OCI-M1 (cell line): ENCODE measurements at places on chromosomes 16 and 17.
A peak's percentile ranks its signal among the peaks of the same experiment; 100 is the strongest.

- no peak for DNase-seq
Measured at GRCh38 chr17:7551396-7551795, 2.5 kb downstream of the TNFSF12 start.

GRCh38 chr17:80835816-80836657, 155.6 kb upstream of the CHMP6 start:
- no peak for DNase-seq

GRCh38 chr16:8655184-8655717, 19.2 kb upstream of the ABAT start:
- DNase-seq, result peak; percentile 65

DNA sequence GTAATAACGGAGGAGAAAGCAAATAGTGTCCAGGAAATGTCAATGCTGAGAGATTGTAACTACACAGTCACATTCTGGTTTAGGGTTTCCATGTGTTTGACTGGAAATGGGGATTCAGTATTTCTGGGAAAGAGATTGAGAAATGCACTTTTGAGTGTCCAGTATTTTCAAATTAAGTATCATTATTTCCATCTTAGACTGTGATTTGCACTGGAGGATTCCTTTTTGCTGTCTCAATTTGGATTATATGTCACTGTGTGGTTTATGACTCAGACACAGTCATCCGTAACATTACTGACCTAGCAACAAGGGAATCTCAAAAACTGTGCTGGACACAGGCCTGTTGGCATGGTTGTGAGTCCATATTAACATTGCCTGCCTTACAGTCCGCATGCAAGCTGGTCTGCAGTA, 681.4 kb downstream of the CDH11 start:
- DNase-seq, result no peak

- no peak for DNase-seq
Measured at GRCh38 chr16:8649829-8650554, 24.4 kb upstream of the ABAT start.

GRCh38 chr17:57145347-57145746, 60.3 kb downstream of the AKAP1 start:
- DNase-seq, result no peak

DNA sequence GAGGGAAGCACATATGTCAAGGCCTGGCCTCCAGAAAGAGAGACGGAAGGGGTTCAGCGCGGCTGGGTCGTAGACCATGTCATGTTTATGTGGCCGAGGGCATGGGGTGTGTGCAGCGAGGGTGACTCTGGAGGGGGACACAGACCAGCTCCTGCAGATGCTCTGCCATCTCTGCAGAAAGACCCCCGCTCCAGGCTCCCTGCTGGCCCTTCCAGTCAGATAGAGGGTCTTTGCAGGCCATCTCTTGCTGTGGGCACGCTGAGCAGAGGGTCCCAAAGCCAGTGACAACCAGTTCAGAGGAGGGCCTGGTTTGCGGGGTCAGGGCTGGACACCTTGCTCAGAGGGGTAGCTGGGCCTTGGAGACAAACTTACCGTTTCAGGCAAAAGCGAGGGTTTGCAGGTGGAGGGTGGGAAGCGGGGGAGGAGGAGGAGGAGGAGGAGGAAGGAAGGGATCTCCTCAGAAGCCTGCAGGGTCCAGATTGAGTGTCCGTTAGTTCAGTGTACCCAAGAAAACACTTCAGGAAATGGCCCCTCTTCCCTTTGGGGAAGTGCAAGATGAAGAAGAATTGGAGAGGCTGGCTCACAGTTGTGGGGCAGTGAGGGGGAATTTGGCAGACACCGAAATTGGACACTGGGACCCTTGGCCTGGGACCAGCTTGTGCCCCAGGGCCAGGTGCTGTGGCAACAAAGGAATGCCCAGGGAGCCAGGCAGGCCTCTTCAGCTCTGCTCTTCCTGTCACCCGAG, 102.8 kb downstream of the CMIP start:
- no peak for DNase-seq

DNA sequence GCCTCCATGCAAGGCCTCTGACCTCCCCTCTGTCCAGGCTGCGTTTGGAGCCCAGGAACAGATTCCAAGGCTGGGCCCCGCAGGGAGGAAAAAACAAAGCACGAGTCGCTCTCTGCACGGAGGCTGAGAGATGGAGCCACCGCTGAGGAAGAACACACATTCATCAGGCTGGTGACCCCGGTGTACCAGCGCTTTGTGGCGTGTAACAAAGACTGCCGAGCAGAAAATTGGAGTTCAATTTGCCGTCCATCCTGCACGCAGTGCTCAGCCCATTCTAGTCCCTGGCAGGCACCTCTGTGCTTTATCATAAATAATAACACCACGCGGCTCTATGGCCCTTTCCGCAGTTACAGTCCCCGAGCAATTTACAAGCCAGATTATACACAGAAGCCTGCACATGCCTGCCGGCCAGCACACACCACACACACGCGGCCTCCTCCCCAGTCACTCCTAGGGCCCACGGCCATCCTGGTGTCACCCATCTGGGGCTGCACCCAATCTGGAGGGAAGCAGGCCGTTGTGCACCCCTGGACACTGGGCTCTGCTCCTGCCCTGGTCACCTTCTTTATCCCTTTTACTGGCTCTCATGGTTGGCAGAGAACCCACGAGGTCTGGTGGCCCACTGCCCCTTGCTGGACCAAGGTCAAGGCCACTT, 124.4 kb downstream of the SDK2 start:
- DNase-seq, result no peak

- DNase-seq, result no peak
Measured at GRCh38 chr17:39813631-39814030, 50.5 kb downstream of the IKZF3 start.

DNA sequence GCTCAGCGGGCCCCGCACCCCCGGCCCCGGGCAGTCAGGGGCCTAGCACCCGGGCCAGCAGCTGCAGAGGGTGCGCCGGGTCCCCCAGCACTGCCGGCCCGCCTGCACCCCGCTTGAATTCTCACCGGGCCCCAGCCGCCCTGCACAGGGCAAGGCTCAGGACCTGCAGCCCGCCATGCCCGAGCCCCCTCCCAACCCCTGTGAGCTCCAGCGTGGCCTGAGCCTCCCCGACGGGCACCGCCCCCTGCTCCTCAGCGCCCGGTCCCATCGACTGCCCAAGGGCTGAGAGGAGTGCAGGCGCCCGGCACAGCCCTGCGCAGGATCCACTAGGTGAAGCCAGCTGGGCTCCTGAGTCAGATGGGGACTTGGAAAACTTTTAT, 1.7 kb upstream of the BRCA1 start:
- DNase-seq, result no peak

GRCh38 chr17:67679721-67680120, 38.0 kb upstream of the NOL11 start:
- DNase-seq, result no peak

- no peak for DNase-seq
Measured at GRCh38 chr17:1916316-1916715, 86.5 kb downstream of the RPA1 start.

DNA sequence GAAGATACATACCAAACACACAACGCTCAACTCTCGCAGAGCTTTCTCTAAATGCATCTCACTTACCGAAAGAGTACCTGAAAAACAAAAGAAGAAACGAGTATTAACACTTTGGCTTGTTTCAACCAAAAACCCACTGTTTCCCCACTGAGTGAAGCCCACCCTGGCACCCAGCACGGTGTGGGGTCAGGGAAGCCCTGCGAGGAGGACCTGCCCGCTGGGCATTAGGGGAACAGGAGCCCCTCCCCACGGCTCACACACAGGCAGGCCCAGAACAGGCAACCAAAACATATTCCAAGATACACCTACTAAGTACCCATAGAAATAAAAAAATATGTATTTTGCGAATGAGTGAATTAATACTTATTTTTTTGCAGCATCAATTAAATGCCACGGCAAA, 36.6 kb downstream of the LMF1 start:
- no peak for DNase-seq

GRCh38 chr16:25140459-25140858, 28.9 kb downstream of the LCMT1 start:
- no peak for DNase-seq

DNA sequence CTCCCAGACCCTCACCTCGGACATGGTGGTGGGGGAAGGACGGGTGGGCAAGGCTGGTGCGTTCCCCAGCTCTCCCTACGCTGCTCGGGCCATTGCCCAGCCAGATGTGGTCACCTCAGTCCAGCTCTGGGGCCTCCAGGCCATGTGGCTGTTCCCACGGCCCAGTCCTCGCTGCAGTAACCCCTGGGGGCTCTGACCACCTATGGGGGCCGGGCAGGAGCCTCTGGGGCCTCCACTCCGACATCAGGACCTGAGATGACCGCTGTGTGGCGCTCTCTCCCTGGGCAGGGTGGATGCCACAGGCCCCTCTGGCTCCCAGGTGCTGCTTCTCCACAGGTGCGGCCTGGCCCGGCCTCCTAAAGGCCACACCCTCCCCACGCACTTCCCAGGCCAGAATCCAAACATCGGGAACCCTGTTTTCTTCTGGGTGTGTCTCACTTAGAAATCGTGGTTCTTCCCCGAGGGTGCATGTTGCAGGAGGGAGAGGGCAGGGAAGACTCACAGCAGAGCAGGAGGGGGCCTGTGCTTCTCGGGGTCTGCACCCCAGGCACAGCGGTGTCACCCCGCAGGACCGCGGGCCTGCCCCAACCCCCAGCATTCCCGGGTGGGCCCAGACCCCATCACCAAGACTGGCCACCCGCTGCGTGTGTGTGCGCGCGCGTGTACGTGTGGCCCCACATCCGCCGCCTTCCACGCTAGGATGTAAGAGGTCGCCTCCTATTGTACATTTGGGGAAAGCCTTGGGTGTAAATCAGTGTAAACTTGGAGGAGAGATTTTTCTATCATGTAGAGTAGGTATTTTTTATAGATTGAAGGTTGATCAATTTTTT, 5.9 kb upstream of the CAPN15 start:
- no peak for DNase-seq

GRCh38 chr17:45451131-45451530, 18.5 kb upstream of the ARHGAP27 start:
- no peak for DNase-seq

- DNase-seq, result no peak
Measured at GRCh38 chr17:45579529-45580495, 89.3 kb upstream of the PLEKHM1 start.

DNA sequence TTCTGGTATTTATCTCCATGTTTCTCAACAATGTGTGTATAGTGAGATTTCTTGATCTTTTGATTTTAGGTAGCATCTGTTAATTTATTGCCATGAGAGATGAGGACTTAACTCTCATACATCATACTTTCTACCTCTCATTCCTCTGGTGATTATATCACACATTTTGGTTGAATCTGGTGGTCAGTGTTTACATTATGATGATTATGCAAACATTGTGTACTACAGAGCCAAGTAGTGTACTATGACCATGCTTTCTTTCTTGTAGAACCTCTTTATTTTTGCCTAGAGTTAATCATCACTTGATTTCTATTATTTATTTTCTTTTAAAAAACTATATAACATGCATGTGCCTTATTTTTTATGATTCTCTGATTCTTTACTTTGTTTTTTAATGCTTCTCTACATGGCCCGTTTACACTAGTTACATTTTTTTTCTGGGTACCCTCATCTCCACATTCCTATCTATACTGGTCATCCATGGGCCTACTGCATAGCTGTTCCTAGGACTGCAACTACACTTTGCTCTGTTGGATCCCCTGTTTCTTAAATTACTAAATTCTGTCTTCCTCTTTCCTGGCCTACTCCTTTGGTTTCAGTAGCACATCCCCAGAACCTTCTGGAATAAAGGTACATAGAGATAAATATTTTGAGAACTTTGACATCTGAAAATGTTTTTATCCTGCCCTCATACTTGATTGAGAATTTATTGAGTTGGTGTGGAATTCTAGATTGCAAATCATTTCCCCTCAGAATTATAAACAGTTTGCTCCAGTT, 63.0 kb upstream of the LRRC37A3 start:
- DNase-seq, result no peak

DNA sequence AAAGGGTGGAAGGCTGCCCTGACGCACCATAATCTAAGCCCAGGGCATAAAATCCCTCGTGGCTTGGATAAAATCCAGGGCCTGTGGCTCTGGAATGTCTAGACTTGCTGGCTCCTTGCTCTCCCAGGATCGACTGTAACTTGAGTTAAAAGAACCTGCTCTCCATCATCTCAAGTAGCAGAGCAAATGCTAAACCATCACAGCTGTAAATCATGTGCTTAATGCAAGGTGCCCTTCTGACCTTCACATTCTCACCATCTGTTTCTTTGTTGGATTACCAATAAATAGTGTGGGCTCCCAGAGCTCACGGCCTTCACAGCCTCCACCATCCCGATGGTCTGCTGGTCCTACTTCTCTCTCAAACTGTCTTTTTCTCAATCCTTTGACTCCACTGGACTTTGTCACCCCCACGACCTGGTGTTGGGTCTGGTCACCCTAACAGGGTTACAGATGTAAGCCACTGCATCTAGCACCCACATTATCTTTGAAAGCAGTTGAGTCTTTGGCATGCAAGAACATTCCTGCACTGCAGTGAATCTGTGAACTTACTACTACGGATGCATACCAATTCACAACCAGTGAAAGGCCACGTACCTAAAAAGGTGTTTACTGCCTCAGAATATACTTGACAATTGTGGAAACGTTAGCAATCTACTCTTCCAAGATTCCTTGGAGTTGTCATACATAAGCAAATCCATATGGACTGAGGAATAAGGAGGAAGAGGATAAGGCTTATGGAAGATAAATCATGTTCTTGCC, 15.3 kb downstream of the RSL1D1 start:
- no peak for DNase-seq

DNA sequence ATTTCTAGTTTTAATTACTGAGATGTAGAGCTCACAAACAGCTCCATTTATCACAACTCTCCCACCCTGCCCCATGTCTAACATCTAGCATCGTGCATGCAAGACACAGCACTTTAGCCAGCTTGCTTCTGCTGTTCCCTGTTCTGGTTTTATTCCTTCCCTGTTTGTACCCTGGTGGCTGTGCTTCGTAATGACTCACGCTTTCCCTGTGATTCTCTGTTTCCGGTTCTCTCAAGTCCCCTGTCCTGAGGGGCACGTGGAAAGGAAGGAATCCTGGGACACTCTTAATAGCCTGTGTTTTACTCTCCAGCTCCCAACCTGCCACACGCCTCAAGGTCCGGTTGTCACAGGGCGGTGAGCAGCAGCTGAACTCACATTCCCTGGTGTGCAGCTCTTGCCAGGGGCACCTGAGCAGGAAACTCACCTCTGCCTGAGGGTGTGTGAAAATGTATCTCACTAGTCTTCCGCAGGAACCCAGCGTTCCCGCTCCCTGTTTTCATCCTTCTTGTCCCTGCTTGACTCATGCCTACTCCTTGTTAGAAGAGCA, 10.6 kb downstream of the SHISA6 start:
- DNase-seq, result no peak
